Mesenteric fat pad (tissue), 1 donor: ENCODE measurements at places on chromosomes 7 and 10. TPM values are rescaled to one million over a fixed set of nuclear protein-coding genes. Genes with fewer than 3 reads are reported as not detected.

Gene CALML5
- not detected for total RNA-seq

Gene ADRA2A
- 187 TPM for total RNA-seq

Gene PNPLA8
- total RNA-seq = 40.4 TPM

GRCh38 chr10:54607983-54608382, 193.0 kb downstream of the PCDH15 start:
- DNase-seq = no peak

- DNase-seq = no peak
Observed at GRCh38 chr7:78396210-78396609, 597.6 kb downstream of the PHTF2 start.
